ENCODE measurements at places on chromosomes 3 and 15.

GRCh38 chr3:124246949-124247348 lies 255.0 kb upstream of the ROPN1 start:
- DNase-seq: no peak

DNA sequence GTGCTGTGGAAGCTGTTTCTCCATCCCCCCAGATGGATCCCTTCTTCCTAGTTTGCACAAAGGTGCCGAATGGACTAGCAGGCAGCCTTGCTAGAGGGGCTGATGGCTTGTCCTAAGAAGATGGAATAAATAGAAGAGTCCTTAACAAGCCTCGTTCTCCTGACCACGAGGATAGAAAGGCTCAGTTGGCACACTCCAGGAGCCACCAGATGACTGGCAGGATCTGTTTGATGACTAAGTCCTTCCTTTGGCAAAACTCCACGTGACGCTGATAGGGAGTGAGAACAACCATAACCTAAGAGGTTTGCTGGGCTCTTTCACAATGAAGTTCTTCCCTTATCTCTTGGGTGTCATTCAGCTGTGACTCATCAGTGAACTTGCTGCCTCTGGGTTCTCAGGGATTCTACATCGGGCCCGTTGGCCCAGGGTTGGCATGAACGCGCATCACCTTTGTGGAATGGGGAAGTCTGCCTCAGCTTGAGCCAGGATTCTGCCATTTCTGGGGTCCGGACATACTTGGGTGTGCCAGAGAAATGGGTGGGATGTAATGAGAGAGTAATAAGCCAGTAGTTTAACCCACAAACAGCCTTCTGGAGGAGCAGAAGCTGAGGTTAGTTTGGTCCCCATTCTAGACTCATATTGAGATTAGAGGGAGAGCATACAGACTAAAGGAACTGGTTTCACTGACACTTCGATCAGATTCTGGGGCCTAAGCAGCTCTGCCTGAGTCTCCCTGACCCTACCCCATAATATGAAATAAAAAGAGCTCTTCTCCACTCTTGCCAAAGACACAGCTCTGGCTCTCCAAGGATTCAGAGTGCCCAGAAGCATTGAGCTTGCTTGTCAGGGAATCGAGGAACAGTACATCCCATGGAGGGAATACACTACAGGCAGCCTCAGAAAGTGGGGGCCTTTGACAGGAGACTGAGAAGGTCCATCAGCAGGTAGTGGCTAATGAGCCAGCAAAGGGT lies 2.0 kb upstream of the MELTF start:
- DNase-seq: peak; percentile 24

DNA sequence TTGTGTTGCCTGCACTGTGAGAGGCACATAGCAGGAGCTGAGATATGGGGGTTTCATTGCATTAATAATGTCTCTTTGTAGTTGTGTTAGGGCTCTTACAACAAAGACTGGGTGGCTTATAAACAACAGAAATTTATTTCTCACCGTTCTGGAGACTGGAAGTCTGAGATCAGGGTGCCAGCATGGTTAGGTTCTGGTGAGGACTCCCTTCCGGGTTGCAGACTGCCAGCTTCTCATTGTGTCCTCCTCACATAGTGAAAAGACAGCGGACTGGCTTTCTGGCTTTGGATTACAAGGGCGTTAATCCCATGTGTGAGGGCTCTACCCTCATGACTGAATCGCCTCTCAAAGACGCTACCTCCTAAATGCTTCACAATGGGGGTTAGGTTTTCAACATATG lies 20.6 kb downstream of the TMEM108 start:
- DNase-seq: no peak

DNA sequence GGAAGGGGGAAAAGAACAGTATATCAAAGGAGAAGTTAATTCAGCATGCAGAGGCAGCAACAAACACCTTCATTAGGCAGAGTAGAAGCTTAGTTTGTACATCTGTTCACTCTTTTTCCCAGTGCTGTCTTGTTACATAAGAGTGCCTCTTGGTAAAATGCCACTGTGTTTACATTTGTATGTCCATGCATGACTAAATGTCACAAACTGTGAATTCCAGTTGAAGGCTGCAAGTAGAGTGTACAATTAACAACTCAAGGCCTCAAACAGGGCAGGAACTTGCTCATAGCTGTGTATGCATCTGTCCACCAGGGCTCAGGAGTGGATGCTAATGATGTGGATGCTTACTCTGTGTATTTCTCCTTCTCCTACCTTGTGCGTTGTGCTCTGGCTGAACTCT lies 214.2 kb upstream of the TPM1 start:
- no peak for DNase-seq

- no peak for DNase-seq
These were observed 211.8 kb upstream of the RGMA start for GRCh38 chr15:93300796-93301195.

GRCh38 chr3:182105875-182106274 lies 394.1 kb downstream of the SOX2 start:
- DNase-seq: no peak

GRCh38 chr15:36863570-36863969 lies 236.8 kb downstream of the MEIS2 start:
- DNase-seq: no peak

- no peak for DNase-seq
These were observed 75.1 kb downstream of the MYO9A start for GRCh38 chr15:72042865-72043264.

GRCh38 chr15:77349666-77350065 lies 70.2 kb downstream of the PEAK1 start:
- DNase-seq: no peak

DNA sequence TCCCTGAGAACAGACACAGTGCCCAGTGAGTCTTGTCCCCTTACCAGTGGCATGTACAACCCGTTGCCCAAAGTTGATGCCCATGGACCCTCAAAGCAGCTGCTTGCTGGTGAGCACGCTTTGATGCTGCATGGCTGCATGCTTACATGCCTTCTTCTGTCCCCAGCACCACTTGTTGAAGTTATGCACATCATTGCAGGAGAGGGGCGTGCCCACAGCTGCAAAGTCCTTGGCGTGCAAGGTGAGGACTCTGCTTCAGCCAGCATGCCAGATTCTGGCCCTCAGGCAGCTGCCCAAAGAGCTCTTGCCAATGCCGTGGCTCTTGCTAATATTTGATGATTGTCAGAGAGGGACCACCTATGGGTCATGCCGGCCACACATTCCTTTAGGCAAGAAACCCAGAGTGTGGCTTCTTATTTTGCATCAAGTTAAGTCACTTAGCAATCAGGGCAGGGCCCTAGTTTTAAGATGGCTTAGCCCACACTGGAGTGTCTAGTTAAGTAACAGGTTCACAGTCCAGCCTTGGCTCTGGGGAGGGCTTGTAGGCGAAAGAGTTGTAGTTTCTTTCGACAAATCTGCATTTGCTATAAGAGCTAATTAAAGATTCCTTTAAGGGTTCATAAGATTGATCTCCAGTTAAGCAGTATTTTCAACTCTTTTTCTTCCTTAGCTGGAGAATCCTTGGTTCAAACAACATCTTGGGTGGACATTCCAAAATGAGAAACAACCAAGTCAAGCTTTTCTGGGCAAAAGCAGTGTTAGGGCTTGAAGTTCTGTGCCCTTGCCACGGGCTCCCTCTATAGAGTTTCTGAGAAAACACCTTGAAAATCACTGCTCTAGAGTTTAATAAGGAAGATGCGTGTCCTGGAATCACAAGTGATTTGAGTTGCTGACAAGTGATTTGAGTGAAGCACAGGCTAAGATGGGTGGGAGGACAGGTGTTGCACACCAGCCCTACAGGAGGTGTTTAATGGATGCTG lies 128.6 kb downstream of the SLCO3A1 start:
- no peak for DNase-seq

DNA sequence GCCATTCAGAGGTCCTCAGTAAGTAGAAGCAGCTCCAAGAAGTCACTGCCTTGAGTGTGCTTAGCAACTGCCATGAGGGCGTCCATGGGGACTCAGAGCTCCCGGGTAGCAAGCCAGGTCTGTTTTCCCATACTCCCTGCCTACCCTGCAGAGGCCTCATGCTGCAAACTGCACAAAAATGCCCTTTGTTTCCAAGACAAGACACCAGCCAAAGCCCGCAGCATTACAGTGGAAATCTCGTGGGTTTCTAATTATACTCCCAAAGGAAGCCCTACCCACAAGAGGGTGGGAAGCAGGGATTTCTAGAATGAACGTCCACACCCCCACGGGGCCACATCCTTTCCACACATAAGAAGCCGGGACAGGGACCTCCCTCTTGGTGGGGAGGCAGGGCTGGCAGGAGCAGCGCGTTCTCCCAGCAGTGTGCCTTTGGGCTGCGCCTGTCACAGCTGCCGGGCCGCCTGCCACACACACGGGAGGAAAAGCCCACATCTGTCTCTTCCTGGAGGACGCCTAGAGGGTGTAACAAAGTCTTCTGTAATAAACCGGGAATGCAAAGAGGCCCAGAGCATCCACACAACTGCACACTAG lies 31.1 kb downstream of the FAM174B start:
- DNase-seq: peak; percentile 81

DNA sequence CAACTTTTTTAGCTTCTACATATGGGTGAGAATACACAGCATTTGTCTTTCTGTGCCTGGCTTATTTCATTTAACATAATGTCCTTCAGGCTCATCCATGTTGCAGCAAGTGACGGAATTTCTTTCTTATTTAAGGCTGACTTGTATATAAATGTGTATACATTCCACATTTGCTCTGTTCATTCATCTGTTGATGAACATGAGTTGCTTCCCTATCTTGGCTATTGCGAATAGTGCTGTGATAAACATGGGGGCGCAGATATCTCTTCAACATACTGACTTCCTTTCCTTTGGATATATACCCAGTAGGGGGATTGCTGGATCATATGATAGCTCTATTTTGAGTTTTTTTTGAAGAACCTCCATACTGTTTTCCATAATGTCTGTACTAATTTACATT lies 332.5 kb downstream of the CACNA2D3 start:
- DNase-seq: no peak

GRCh38 chr3:7285505-7285904 lies 424.6 kb downstream of the GRM7 start:
- no peak for DNase-seq

All from head of caudate nucleus (tissue), 42 donors.